Renal cortex interstitium (tissue), 15 donors: ENCODE measurements at places on chromosomes 1 and 21.

DNA sequence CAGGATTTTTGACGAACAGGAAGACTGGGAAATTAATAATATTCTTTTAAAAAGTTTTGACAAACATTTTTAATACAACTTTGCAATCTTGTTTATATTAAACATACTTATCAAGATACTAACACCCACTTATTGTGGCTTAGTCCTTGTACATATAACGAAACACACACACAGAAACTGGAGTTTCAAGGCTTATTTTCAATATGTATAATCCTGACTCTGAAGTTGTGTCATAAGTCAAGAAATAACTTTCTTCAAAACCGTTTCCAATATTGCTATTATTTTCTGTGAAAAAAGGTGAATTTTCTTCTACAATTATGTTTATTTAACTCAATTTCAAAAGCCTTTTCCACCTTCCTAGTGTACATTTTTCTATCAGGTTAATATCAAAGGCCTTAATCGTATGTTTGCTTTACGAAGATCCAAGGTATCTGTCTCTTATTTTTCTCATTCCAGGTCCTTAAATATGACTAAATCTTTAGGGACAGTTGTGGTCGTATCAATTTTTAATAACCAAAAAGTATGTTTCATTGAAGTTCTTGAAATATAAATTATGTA, 1.8 kb downstream of the CDKN2C start:
- DNase-seq: no peak

GRCh38 chr1:231763456-231763855, 136.9 kb downstream of the DISC1 start:
- DNase-seq: no peak

- no peak for DNase-seq
Observed at GRCh38 chr1:231236208-231236591, 4.8 kb upstream of the GNPAT start.

DNA sequence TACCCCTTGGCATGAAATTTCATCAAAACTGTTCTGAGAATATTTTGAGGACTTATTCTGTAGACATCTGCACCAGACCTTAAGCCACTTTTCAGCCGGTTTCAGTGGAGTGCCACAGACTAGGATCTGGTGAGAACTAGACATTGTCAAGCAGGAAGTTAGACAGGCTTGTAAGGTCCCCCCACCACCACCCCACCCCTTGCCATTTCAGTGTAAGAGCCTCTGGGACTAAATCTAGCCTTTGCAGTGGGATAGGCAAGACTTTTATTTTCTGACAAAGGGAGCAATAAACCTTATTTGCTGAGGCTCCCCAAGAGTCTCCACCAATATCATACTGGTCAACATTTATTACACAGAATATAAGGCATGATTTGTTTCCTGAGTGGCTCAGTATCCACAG, 77.9 kb upstream of the EXO1 start:
- no peak for DNase-seq

- no peak for DNase-seq
Observed at GRCh38 chr1:100955322-100955721, 59.4 kb downstream of the SLC30A7 start.

- no peak for DNase-seq
Observed at GRCh38 chr1:32984455-32985171, 20.0 kb upstream of the RNF19B start.

DNA sequence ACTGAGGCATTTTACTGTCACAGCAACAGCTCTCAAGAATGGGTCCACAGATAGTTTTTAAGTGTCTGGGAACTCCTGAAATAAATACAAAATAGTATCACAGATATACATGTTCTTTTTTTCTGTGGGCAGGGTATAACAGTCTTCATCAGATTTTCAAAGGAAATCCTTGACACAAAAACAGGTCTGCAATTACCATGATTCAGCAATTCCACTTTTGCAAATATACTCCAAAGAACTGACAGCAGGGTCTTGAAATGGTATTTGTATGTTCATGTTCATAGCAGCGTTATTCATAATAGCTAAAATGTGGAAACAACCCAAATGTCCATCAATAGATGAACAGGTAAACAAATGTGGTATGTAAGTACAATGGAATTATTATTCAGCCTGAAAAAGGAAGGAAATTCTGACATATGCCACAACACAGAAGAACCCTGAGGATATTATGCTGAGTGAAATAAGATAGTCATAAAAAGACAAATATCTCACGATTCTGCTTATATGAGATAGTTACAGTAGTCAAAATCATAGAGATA, 85.0 kb downstream of the EPS15 start:
- no peak for DNase-seq

DNA sequence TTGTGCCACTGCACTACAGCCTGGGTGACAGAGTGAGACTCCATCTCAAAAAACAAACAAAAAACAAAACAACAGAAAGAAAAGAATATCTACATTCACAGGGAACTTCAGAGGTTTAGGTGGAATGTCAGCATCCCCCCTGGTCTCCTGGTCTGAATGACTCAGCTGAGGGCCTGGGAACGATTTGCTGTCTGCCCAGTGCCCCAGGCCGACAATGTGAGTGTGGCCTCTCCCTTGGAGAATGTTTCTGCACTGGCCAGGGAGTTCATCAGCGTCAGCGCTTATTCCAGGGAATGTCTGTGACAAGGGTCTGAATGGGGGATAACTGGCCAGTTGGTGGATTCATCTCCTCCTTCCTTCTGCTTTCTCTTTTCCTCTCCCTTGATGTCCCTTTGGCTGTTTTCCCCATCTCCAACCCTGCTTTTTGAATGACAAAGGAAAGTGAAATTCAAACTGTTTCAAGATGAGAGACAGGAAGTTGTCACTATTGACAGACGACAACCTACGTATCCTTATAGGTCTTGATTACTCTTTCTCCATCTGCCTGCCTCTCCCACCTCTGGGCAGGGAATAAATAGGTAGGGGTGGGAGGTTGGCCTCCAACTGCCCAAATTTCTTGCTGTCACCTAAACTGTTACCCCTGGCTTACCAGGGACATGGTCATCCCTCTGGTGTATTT, 213.1 kb downstream of the HHAT start:
- DNase-seq: no peak

- DNase-seq: no peak
Observed at GRCh38 chr1:68085752-68086151, 35.3 kb upstream of the DIRAS3 start.

DNA sequence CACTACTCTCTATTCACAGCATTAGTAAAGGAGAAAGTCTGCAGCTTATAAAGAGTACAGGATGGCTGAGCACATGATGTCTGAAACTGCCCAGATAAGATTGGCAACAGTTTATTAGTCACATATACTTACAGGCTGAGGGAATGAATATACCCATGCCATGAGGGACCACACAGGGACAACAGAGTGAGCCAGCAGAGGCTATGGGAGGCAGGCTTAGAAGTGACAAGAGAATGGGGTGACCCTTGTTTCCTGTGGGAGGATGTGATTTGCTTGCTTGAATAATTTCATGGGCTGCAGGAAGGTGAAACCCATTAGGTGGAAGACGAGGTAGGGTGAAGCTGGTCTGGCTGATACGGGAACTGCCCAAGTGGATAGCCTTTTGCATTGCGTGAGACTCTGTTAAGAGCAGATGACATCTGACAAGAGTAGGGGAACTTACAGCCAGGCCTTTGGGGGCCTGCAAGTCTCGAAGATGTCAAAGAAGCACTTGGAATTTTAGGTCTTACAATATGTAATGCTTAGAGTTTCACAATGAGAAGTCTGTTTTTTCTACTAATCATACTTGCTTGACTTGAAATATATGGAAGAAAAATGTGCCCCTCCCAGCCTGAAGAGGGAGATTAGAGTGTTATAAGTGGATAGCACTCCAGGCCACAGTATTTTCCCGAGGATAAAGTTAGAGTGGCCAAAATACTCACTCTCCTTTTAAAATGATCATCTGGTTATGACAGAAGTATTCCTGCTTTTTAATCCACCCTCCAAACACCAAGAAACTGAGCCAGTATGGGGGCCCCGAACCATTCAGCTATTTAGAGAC, 34.6 kb upstream of the TNFSF4 start:
- no peak for DNase-seq

GRCh38 chr1:161379071-161379470, 11.4 kb upstream of the CFAP126 start:
- no peak for DNase-seq

DNA sequence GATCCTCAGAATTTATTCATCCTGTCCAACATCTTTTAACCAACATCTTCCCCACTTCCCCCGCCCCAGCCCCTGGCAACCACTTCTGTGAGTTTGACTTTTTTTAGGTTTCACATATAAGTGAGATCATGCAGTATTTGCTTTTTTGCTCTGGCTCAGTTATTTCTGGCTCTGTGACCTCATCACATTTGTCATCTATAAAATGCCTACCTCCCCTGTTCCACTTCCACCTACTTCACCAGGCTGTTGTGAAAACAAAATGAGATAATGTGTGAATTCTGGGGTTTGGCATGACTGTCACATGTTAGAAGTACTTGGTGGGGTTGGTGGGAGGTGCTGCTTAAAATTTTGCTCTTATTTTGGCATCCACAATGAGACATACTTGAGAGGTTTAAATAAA, 18.4 kb downstream of the HHAT start:
- no peak for DNase-seq

GRCh38 chr1:3507636-3508275, 53.3 kb downstream of the ARHGEF16 start:
- DNase-seq: no peak

DNA sequence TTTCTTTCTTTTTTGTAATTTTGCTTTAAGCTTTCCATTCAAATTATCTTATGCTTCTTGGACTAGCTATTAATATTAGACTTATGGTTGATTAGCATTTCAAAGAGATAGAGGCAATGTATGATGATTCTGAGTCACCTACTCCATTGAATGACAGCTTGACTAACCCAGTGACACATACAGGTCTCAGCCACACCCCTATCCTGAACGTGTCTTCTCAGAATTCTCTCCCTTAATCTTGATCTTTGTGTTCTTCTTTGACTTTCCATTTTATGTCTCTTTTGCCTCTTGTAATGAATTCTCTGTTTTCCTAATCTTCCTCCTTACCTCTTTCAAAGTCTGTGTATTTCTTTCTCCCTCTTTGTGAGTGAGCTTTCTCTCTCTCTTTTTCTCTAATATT, 241.1 kb downstream of the PDE4B start:
- DNase-seq: no peak

DNA sequence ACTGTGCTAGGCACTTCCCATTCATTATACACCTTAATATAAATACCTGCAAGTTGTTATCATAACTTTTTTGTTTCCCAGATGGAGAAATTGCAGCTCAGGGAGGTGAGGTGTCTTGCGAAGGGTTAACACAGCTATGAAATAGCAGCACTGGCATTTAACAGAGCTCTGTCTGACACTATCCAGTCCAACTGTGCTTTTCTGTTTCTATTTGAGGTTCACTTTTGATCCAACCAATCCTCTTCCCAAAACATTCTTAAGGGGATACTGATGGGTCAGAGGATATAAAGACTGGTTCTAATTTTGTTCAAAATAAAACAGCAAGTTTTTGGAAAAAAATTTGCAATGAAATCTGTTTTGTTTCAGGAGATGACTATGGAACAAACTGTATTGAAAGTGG, 46.5 kb upstream of the C8B start:
- no peak for DNase-seq

DNA sequence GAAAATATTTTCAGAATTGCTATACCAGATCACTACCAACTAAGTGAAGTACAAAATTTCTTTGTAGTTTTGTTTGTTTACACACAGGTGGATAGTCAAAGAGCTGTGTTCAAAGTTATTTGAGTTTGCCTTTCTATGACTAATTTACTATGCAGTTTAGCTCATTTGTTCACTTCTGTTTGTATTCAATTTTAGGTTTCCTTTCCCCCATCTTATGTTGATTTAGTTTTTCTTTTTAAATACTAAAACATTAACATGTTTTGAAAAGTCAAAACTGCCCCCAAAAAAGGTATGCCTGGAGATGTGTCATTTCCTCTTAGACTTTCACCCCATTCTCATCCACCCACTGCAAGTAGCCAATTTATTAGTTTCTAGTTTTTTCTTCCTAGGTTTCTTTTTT, 18.7 kb upstream of the RIPPLY3 start:
- DNase-seq: no peak

- DNase-seq: no peak
Observed at GRCh38 chr1:199377211-199377610, 650.3 kb upstream of the NR5A2 start.

DNA sequence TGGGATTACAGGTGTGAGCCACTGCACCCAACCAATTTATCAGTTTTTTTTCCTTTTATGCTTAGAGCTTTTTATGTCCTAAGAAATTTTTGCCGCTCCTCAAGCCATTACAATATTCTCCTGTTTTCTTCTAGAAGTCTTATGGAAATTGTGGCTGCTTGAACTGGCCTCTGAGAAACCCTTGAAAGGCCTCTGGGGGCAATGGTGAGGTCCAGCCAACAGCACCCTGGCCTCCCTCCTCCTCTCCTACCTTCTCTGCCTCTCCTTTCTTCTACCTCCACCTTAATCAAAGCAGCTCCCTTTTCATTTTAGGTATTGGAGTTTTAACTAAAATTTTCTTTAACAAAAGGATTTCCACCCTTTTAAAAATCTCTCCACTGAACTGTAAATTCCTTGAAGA, 24.5 kb upstream of the RGS16 start:
- DNase-seq: no peak

DNA sequence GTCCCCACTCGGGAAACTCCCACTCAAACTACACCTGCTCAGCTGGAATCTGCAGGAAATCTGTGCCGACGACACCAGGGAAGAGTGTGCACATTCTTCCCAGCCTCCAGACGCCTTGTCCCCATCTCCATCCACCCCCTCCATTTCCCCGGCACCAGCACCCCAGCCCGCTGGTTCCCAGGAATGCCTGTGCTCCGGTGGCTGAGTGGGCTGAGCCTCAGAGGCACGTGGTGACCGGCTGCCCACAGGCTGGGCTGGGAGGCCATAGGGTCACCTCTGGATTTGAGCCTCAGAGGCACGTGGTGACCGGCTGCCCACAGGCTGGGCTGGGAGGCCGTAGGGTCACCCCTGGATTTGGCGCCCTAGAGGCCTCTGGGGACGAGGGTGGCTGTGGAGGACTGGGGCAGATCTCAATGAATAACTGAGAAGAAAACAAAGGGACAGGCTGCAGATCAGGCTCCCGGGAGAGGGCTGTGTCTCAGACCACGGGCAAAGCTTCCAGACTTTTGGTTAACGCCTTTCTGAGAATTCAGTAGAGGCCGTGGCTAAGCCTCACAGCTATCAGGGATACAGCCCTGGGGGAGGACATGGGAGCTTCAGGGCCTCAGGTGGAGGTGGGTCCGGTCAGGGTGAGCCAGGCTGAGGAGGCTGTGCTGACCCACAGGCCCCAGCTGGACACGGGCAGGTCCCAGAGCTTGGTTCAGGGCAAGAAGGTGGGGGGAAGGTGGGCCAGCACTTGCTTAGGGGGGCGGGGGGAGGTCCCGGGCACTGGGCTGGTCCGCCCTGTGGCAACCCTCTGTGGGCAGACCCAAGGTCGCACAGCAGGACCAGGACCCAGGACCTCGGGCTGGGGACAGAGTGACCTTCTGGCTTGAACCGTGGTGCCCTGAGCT, 17.3 kb upstream of the TTLL10 start:
- no peak for DNase-seq

GRCh38 chr1:197841883-197842553, 60.4 kb upstream of the C1orf53 start:
- no peak for DNase-seq
